ENCODE measurements at places on chromosomes 2 and 18. TPM values are rescaled to one million over a fixed set of nuclear protein-coding genes. Genes with fewer than 3 reads are reported as not detected.

SKOR2 gene
- total RNA-seq = not detected

SCYGR4 gene
- total RNA-seq = not detected

- no peak overlapping the region for H3K27ac ChIP-seq
- H3K4me3 ChIP-seq = no peak overlapping the region
- H3K4me1 ChIP-seq = no peaks in the 10 kb centered on the region
- no peaks in the 10 kb centered on the region for H3K36me3 ChIP-seq
- no peaks in the 10 kb centered on the region for H3K27me3 ChIP-seq
Observed at GRCh38 chr18:73728657-73729056, 419.0 kb downstream of the FBXO15 start.

DNA sequence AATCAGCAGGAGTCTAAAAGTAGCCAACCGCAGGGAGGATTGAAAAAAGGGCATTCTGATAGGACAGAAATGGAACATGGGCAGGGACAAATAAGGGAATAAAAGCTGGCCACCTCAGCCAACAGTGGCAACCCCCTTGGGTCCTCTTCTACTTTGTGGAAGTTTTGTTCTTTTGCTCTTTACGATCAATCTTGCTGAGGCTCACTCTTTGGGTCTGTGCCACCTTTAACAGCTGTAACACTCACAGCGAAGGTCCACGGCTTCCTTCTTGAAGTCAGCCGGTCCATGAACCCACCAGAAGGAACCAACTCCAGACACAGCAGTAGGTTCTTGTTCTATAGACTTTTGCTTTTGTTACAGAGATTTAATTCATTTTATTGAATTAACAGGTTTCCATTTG is 285.4 kb upstream of the CDH20 start:
- H3K27ac ChIP-seq = no peak overlapping the region
- H3K4me3 ChIP-seq = no peak overlapping the region
- H3K27me3 ChIP-seq = no peaks in the 10 kb centered on the region
- H3K4me1 ChIP-seq = no peaks in the 10 kb centered on the region
- no peak for DNase-seq
- H3K36me3 ChIP-seq = no peaks in the 10 kb centered on the region

GRCh38 chr2:188319838-188320237 is 28.2 kb downstream of the GULP1 start:
- no peak for DNase-seq
- H3K27ac ChIP-seq = no peak overlapping the region
- H3K36me3 ChIP-seq = no peaks in the 10 kb centered on the region

Data from Caco-2 (cell line).